ENCODE measurements at places on chromosomes 11 and 22. TPM values are rescaled to one million over a fixed set of nuclear protein-coding genes. Genes with fewer than 3 reads are reported as not detected.

DNA sequence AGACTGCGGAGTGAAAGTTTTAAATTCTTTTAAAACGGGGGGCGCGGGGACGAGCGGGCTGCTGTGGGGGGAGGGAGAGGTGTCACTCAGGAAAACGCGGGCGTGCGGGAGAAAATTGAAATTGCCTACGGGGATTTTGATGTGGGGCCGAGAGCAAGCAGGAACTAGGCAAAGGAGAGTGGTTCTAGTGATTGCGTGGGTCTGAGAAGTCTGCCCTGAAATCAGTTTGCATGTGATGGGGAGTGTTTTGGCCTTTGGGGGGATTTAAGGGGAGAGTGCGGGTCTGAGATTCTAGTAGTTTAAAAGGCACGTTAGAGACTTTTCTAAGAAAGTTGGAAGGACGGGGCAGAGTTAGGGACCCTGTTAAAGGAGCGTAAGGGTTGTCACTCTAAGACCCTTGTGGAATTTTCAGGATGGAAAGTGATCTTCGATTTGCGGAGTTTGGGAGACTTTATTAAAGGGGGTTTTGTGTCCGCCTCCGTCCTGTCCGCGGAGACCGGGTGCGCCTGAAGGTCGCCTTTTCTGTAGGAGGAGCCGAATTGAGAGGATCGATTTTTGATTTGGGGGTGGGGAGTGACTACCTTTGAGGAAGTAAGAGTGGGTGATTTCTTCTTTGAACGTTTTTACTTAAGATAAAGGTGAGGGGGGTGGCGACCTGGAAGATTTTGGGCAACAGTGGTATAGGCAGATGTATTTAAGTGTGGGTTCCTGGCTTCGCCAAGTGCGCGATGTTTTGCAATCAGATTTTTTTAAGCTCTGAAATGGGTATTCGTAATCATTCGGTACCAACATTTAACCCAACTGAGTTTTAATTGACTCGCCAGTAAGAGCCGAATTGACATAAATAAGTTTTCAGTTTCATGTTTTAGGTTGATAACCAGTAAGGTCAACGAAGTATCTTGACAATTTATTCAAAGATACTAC, 1.1 kb downstream of the EED start:
- DNase-seq = peak; percentile 47

- DNase-seq = peak; percentile 78
These were observed 22.0 kb upstream of the WNT11 start for GRCh38 chr11:76228071-76228874.

DNA sequence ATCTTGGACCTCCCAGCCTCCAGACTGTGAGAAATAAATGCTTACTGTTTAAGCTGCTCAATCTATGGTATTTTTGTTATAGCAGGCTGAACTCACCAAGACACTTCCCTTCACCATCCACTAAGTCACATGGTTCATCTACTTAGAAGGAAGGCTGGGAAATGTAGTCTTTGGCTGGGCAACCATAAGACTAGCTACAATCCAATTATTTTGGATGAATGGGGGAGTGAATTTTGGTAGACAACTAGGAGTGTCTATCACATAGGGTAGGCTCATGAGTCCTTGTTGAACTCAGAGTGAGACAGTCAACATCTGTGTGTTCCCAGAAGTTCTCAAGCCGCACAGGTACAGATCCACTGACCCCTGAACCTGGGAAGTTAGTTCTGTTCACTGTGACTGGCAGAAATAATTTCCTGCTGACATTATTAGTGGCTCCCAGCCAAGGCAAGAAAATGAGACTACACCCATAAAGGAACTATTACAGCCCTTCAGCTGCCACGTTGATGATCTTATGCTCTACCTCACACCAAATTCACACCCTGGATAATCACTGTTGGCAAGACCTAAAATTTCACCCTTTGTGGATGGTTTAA, 3.1 kb upstream of the SLC35C1 start:
- DNase-seq = no peak

- no peak for DNase-seq
These were observed 127.2 kb downstream of the MAML2 start for GRCh38 chr11:96215826-96216225.

AQP11 gene
- total RNA-seq = 0.75 TPM

PTPN5 gene
- 0.18 TPM for total RNA-seq

DNA sequence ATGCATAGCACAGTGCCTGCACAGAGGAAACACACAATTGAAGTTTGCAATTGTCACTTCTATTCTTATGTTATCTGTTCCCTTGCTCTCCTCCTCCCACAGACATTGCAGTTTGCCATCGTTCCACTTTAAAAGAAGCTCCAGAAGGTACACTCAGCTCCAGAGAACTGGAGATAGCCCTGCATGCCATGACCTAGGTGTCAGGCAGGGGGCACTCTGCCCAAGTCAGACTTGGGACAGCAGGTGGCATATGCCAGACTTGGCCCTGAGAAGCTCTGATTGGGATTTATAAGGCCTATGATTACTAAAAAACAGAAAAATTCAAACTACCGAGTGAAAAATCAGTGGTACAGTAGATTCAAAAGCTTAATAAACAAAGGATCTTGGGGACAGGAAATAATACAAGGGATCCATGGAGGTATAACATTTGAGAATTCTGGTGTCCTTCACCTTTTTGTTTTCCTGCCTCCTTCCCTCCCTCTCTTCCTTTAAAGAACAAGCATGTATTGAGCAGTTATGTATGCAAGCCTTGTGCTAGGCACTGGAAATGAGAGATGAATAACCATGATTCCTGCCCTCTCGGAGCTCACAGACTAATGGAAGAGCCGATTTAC, 40.0 kb downstream of the TENM4 start:
- no peak for DNase-seq

FGF19 gene
- total RNA-seq = 0.44 TPM

TIGD3 gene
- 0.22 TPM for total RNA-seq

VWCE gene
- 3.4 TPM for total RNA-seq

- no peak for DNase-seq
These were observed 934.2 kb downstream of the BRD1 start for GRCh38 chr22:48893288-48894063.

DNA sequence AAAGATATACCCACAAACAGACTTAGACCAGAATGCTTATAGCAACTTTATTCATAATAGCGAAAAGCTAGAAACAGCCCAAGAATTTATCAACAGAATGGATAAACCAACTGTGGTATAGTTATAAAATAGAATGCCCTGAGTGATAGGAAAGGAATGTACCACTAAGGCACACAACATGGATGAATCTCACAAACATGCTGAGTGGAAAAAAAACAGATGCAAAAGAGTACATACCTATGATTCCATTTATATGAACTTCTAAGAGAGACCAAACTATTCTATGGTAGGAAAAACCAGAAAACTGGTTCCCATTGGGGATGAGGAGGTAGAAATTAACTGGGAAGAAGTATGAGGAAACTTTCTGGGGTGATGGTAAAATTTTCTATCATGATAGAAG, 40.4 kb upstream of the GRIK4 start:
- DNase-seq = no peak

DNA sequence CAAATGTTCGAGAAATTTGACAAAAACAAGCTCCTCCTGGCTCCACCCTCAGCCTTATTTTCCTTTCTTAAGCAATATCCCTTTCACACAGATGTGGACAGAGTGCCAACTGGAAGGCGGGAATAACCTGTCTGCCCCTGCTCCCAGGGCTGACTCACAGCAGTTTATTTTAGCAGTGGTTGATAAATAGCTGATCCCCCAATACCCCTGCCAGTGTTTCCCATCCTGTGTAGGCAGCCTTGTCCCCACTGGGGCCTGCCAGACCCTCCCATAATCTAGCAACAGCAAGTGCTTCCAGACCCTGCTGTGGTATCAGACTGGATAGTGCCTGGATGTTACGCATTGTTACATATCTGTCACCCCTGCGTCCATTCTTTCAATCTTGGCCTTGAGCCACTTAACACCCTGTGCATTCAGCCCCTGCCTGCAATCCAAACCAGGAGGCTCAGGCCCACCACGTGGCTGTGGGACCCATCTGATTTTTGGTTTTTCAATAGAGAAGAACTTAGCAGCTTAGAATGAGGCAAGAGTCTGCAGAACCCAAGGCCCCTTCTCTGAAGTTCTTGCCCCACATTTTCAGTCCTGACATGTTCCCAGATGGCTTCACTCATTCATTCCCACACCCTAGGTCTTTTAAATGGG, 53.7 kb downstream of the PARVA start:
- peak; percentile 68 for DNase-seq

GRCh38 chr11:96013461-96014213, 89.7 kb upstream of the MTMR2 start:
- no peak for DNase-seq

SHANK3 gene
- 4.3 TPM for total RNA-seq

CRYBA4 gene
- not detected for total RNA-seq

OR8B12 gene
- not detected for total RNA-seq

- DNase-seq = peak; percentile 36
These were observed 8.7 kb upstream of the SLC5A12 start for GRCh38 chr11:26730414-26731083.

DLG2 gene
- 14.5 TPM for total RNA-seq

ABCC8 gene
- 1.3 TPM for total RNA-seq

DNA sequence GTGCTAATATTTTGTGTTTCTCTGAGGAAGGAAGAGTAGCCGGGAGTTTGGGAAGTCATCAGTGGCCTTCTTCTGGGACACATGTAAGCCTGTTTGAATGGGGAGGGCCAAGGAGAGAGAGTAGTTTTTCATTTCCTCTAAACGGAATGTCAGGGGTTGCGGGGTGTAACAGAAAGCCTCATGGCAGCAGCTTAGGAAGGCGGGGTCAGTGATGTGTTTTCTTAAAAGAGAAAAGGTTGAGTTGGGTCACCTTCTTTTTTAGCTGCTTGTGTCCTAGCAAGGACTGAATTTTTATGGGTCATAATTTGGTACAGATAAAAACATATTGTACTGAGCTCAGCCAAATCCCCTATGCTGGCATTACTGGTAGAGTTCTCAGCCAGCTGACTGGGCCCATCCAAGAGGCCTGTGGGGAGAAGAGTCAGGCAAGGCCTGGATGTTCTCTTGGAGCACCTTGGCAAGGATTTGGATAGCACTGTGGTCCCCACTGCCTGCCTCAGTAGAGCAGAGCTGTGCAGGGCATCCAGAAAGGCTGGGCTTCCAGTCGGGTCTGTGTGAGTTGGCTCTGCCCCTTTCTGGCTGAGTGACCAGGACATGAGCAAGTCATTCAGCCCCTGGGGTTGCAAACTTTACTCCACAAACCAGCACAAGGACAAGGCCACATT, 29.4 kb upstream of the NAV2 start:
- DNase-seq = peak; percentile 30

CCDC87 gene
- 0.09 TPM for total RNA-seq

DNA sequence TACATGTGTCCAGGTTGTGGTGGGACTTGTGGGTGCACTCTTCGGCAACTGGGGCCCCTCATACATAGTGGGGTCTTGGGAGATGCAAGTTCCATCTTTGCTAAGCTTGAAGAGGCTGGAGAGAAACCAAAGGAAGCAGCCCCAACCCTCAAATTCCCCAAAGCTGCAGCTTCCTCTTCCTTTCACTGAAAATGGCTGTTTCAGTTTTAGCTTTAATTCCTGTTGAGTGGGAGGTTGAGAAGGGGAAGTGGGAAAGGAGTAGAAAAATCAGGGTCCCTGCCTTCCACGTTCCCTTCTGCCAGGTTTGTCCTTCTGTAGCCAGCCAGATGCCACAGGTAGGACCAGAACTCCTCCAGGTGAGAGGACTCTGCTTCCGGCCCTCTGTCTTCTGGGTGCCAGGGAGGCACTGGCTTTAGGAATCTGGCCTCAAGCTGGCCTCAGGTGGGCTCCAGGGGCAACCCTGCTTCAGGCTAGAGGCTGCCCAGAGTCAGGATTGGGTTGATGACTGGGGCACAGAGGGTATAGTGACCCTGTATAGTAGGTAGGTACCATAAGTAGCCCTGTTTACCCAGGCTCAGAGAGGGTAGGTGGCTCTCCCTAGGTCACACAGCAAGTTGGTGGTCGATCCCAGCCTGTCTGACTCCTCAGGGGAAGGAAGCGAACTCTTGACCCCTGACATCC, 16.2 kb downstream of the P2RY6 start:
- DNase-seq = peak; percentile 61

C22orf42 gene
- not detected for total RNA-seq

CABP2 gene
- total RNA-seq = not detected

DNA sequence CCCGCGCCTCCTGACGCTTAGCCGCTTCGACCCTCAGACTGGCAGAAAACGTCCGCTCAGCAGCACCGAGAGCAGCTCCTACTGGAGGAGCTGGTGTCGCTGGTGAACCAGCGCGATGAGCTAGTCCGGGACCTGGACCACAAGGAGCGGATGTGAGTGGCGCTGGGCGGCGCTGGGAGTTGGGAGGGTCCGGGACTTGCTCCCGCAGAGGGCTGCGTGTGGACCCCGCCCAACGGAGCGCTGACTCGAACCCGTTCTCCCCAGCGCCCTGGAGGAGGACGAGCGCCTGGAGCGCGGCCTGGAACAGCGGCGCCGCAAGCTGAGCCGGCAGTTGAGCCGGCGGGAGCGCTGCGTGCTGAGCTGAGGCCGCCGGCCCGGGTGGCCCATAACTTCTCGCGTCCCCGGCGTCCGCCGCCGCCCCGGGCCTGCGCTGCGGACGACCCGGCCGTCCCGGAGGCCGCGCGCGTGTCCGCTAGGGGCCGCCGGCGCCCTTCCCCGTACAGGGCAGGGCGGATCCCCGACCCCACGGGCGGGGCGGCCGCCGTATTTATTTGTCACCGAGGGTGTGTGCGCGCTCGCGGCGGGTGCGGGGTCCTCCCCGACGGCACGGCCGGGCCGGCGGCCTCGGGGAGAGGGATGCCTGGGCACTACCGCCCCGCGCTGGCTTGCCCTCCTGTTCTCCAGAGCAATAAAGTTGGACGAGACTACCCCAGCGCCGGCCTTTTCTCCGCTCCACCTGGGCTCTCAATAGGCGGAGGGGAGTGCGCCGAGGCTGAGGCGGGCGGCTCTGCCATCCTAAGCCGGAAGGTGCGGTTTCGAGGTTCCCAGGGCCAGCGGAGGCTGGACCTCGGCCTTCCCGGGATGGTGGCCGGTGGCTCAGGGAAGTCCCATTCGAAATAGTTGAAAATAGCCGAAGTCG, 3.4 kb downstream of the KCNK7 start:
- no peak for DNase-seq

GRCh38 chr22:50481045-50481439, 301 bp upstream of the ADM2 start:
- DNase-seq = no peak

All from muscle of leg (tissue), 16 donors.